ENCODE measurements at places on chromosomes 4 and X.

DNA sequence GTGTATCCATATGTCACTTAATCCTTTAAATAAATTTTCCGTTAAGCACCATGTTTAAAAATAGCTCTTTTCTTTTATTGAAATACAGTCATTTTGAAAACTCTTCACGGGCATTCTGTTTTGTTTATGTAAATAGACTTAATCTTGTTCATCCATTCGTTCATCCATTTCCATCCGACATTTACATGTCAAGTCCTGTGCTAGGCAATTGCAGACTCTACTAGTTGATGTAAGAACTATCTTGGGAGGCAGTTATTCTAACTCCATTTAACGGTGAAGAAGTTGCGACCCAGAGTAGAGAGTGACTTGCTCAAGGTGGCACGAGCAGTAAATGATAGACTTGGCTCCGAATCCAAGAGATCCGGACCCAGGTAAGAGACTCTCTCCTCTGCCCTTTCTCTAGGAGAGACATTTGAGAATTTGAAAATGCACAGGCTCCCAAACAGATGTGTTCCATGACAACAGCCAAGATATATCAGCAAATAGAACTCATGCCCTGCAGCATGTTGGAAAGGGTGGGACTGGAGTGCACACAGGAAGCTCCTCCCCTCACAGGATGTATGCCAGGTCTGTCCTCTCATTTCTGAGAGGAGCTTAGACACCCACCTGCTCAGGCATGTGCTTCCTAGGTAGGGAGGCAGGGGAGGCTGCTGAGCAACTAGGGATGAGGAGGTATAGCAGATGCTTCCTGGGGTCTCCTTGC, 64.5 kb downstream of the DRD5 start:
- DNase-seq: no peak

DNA sequence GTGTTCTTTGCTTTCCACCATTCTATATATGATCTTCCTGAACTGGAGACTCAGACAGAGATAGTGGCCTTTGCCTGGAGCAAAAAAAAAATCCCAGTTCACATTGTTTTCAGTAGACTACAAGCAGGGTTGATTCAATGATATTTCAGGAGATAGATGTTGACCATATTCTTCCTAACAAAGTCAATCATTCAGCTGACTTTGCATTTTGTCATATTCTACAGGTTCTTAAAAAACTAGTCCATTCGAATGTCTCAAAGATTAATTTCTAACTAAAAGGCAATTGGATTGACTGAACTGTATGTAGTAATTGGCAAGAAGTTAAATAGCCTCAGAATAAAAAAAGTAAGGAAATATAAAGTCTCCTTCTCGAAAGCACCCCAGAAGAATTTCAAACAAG, 479.5 kb downstream of the NKX6-1 start:
- DNase-seq: no peak

GRCh38 chr4:24763631-24764297, 31.6 kb upstream of the SOD3 start:
- DNase-seq: peak; percentile 10

DNA sequence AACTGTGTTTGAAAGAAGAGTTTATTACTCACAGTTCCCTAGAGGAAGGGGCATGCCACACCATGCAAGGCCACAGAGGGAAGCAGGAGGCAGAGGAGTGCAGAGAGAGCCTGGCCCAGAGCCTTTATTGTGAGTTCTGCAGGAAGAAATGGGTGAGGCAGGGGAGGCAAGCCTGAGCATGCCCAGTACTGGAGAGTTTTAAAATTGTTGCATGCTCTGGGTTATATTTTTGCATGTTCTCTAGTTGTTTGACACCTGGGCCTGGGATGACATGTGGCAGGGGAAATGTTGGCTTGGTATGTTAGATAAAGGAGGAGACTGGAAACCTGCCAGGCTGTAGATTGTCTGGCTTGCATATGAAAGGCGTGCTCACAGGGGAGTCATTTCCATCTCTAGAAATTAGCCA, 19.7 kb upstream of the CRMP1 start:
- DNase-seq: no peak

DNA sequence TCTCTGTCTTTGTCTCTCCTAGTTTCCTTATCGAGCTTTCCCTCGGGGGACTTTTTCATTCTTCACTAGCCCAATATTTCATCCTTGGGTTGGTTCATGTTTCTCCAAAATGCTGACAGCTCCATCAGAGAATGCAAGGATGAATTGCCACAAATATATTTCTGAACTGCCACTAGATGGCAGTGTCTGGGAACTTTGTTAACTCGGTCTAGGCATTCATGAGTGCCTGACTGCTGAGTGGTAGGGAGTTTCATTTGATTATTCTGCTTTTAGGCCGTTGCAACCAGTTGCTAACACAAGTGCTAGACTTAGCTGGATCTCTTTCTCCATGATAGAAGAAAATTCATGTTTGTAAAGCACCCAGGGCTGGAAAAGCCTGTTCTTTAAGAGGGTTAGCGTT, 73.5 kb upstream of the RAP2C start:
- no peak for DNase-seq

GRCh38 chr4:165208221-165208652, 876 bp downstream of the KLHL2 start:
- peak; percentile 57 for DNase-seq

DNA sequence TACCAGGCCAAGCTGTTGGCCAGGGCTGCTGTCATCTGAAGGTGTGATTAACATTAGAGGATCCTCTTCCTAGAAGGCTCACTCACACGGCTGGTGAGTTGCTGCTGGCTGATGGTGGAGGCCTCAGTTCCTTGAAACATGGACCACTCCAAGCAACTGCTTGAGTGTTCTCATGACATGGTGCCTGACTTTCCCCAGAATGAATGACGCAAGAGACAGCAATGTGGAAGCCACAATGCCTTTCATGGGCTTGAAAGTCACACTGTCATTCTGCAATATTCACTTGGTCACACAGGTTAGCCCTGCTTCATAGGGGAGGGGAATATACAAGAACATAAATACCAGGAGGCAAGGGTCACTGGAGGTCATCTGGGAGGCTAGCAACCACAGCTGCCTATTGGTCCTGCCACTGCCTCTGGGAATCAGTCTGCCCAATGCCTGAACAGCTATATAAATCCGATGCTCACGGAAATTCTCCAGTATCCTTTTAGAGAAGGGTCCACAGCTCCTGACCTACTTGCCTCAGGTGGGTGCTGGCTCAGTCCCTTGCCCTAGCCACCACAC, 97.1 kb upstream of the MAML3 start:
- no peak for DNase-seq

- peak; percentile 97 for DNase-seq
These were observed at the start of gene CDKL2 for GRCh38 chr4:75630174-75630936. CDKL2 (minus strand) TSS chr4:75630528; CDS start chr4:75625988, 4,540 bp downstream.

DNA sequence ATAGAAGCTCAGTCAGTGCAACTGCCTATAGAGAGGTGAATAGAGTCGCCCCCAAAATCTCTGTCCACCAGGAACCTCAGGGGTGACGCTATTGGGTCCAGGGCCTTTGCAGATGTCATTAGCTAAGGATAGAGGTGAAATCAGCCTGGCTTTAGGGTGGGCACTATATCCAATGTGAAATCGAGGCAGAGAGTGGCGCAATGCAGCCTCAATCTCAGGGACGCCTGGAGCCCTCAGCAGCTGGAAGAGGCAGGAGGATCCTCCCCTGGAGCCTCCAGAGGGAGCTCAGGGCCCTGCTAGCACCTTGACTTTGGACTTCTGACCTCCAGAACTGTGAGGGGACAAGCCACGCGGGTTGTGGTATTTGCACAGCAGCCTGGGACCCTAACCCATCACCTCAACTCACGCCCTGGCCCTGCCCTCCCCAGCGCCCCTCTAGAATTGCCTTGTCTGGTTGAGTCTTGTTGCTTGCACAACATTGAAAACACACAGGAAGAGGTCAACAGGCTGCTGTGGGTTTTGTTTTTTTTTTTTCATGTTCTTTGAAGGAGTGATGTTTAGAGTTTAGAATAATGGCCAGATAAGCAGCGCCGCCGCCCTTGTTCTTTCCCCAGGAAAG, 89.4 kb upstream of the PSAPL1 start:
- no peak for DNase-seq

Measured in NCI-H510A treated with DMSO at 0.1 percent for 48 hours (cell line).